ENCODE measurements at places on chromosomes 3 and 15.

GRCh38 chr3:35777563-35778554, 138.5 kb downstream of the ARPP21 start:
- no peak for DNase-seq

- no peak for DNase-seq
Measured at GRCh38 chr3:146536681-146537080, 7.7 kb downstream of the PLSCR1 start.

DNA sequence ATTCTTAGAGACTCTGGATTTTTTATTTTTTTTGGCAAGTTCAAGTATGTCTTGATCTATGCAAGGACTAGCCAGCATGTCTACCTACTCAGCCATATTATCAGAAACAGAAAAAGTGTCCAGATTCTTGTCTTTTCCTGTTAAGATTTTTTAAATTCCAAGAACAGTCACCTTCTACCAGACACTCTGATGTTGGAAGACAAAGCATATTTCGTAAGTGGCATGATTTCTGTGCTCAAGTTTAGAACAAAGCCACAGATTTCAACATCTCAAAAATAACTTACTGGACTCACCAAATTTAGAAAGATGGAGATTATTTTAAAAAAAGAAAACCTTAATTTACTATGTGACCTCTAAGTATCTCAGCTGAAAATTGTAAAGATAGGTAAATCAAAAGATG, 61.9 kb downstream of the GOLGA6L7 start:
- DNase-seq: no peak

DNA sequence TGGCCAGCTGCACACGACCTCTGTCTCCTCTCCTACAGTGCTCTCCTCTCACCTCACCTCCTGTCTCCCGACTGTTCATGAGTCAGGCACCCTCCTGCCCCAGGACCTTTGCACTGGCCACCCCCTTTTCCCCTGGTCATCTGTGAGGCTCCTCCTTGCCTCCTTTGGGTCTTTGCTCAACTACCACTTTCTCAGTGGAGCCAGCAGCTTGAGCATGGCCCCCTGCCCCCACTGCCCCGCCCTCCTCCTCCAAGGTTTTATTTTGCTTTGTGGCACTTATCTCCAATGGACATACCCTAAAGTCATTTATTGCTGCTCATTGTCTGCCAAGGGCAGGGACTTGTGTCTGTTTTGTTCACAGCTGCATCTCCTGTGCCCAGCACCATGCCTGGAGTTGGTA, 64.3 kb downstream of the MGLL start:
- DNase-seq: no peak

- no peak for DNase-seq
Measured at GRCh38 chr3:133525435-133525834, 48.1 kb upstream of the CDV3 start.

- no peak for DNase-seq
Measured at GRCh38 chr15:75732809-75733451, 20.3 kb upstream of the CSPG4 start.

DNA sequence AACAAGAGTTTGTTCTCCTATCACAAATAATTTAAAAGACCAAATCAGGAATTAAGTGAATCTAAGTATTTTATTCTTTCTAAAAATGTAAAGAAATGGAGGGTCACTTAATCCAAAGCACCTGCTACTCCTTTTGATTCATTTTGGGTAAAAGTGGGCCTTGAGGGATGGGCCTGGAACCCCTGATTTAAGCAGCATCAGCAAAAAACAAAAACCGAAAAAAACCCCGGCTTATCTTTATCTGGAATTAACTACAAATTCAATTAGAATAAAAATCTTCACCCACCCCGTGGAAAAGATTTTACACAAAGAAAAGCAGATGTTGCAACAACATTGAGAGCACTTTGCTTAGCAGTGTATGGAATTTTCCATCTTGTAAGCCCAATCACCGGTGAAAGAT, 1018.2 kb downstream of the MCTP2 start:
- no peak for DNase-seq

- DNase-seq: no peak
Measured at GRCh38 chr15:62464705-62465104, 299.6 kb upstream of the C2CD4B start.

GRCh38 chr15:70375006-70375431, 277.3 kb upstream of the TLE3 start:
- no peak for DNase-seq

- DNase-seq: no peak
Measured at GRCh38 chr3:132659365-132660051, at the start of gene ACAD11. TSS of gene ACAD11 (minus strand) at chr3:132659809. CDS start at chr3:132659751, 58 bp downstream.

DNA sequence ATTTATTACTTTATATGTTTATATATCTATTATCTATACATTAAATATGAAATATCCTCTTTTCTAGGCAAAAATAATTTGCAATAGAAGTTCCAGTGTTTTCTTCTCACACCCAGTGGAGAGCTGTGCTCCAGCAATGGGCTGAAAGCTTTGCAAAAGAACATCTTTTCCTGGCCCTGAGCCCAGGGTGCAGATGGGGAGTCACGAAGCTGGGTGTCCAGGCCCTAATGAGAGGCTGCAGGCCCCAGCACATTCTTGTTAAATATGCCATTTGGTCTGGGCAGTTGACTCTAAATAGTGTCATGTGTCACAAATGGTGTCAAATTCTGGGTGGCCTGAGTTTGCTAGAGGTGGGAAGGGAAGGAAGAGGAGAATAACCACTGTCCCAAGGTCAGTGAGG, 5.7 kb downstream of the NTRK3 start:
- no peak for DNase-seq

DNA sequence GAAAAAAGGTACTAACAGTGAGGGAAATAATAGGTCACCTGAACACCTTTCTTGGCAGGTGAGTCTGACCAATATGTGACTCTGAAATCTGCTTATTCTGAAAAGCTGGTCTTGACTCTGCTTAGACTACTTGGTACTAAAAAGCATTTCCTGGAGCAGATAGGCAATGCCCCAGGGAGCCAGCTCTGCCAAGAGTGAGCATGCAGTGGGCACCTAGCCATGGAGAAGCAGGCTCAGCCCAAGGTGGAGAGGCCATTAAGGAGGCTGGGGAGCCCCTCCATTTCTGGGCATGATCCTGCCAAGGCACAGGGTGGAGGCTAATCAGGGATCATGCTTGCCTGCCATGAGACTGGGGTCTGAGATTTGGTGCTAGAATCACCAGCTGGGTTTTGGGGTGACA, 1.6 kb upstream of the LTF start:
- DNase-seq: no peak

DNA sequence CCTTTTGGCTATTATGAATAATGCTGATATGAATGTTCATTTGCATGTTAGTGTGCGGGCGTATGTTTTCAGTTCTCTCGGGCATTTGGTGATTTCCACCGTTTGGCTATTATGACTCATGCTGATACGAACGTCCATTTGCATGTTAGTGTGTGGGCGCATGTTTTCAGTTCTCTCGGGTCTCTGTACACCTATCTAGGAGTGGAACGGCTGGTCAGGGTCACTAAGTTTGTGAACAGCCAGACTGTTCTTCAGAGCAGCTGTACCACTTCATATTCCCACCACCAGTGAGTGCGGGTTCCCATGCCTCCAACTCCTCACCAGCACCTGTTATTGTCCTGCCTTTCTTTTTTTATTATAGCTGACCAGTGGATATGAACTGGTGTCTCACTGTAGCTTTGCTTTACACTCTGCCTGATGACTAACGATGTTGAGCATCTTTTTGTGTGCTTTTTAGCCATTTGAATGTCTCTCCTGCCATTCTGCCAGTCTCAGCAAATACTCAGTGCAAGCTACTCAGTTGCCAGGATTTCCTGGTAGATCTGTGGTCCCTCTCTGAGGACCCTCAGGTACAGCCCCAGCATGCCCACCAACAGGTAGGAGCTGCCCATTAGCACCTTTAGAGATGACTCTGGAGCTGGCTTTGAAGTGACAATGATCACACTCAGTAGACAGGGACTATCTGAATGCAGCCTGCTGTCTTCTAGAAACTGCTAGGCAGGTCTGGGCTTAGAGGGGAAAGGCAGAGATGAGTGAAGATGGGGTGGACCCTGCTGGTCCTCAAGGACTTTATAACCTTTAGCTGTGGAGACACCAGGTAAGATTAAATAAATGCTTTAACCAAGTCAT, 141.1 kb downstream of the XXYLT1 start:
- peak; percentile 26 for DNase-seq

DNA sequence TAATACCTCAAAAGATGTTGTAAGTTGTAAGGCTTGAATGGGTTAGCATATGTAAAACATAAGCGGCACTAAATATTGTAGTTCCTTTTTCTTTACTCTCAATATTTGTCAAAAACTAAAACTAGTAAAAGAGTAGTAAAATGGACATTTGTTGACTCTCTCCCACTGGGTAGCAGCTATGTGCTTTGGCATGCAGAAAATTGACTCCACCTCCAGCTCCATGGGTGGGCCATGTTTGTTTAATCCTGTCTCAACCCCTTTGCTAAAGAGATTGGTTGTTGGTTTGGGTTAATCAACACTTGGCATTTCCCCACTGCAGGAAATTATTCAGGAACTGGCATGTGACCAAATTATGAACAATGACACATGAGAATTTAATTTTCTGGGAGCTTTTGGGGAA, 114.8 kb downstream of the EOMES start:
- no peak for DNase-seq

- no peak for DNase-seq
Measured at GRCh38 chr3:10206166-10206511, 41.4 kb downstream of the IRAK2 start.

GRCh38 chr3:111904376-111905241, 45.5 kb downstream of the PHLDB2 start:
- DNase-seq: no peak

DNA sequence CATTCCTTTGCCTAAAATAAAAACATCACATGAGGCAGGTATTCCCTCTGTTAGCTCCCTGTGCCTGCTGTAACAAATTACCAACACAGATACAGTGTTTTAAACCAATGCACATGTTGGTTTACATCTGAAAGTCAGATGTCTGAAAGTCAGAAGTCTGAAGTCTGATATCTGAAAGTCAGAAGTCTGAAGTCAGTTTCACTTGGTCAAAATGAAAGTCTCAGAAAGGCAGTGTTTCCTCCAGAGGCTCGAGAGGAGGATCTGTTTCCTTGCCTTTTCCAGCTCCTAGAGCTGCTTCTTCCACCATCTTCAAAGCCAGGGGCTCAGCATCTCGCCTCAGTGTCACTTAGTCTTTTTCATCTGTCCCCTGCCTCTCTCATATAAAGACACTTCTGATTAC, 22.0 kb downstream of the SST start:
- DNase-seq: no peak

DNA sequence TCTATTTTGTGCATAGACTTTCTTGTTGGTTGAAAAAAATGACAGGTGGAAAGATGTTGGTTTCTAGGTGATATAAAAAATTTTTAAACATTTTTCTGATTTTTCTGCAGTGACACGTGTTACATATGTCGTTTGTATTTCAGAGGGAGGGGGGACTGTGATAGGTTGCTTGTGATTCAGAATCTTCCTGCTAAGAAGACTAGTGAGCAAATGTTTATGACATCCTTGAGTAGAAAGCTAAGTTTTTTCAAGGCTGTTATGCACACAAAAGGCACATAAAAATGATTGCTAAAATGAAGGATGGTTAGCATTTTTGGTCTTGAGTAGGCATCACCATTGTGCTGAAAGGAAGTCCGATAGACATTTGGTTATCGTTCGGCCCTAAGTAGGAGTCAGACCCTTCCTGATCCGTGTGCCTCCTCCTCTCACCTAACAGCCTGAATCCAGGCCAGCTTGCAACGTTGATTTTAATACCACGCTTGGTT, 1.5 kb downstream of the ZNF639 start:
- no peak for DNase-seq

- DNase-seq: no peak
Measured at GRCh38 chr3:162391301-162391700, 894.7 kb downstream of the OTOL1 start.

DNA sequence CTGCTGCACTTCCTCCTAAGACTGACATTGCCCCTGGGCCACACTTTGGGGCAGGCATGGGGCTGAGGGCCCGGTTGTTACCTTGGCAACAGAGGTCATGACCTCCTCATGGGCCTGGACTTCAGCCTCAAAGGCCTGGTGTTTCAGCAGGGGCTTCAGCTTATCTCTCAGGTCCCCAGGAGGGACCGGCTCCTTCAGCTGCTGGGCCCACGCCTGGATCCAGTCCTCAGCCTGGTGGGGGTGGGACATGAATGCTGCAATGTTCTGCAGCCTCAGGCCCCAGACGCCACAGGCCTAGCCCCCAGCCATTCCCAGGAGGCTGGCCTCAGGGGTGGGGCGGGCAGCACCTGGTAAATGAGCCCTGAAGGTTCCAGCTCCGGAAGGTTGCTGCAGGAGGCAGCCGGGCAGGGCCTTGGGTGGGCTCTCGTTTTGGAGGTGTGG, 27.6 kb downstream of the SPTBN5 start:
- no peak for DNase-seq

DNA sequence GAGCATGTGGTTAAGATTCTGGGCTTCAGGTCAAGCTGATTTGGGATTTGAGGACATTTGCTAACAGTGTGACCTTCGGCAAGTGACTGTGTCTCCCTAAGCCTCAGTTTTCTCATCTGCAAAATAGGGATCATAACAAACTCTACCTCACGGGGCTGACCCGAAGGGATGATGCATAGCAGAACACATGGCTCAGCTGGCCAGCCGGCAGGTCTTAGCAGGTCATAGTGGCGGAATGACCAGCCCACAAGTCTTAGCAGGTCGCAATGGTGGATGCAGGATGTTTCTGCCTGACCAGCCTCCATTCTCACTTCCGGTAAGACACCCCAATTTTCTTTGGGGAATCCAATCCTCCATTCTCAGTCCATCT, 63.3 kb downstream of the IQSEC1 start:
- no peak for DNase-seq

DNA sequence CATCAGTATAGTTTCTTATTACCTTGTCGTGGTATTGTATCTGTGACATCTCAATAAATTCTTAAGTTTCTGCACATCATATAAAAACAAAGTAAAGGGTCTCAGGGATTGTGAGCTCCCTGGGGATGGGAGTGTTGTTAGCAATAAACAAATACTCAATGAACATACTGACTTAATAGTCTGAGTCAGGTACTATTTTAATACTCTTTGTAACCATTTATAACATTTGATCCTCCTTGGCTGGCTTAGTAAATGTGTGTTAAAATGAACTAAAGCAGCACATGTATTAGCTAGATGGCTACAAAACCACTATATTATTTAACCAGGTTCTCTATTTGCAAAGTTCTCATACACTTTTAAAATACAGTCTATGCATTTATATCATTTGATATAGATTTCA, 1.8 kb downstream of the ICE2 start:
- no peak for DNase-seq

DNA sequence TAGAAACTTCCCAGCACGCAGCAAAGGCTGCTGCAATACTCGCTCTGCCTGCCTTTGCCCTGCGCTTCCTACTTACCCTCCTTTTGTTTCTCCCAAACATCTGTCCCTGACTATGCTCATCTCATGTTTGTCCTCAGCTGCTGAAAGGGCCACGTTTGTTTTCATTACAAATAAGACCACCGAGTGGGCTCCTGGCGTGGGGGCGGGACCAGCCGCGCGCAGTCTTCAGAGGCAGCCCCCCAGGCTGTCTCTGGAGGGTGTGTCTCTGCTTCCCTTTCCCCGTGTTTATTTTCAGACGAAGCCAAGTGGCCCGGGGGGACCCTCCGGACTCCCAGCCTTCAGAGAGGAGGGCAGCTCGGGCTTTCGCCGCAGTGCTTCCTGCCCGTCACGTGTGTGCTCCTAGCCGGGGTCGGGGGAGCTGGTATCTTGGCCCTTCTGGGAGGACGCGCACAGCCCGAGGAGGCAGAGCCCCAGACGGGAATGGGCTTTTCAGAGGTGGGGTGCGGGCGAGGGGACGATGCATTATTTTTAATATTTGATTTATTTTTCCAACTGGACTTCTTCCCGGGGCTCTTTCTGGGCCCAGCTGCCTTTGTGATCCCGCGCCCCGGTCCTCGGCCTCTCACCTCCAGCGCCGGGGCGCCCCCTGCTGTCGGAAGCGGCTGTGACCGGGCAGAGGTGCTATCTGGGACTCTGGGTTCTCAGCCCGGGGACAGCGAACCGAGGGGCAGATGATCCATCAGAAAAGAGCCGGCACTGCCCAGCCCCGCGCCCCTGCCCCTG, 70.0 kb upstream of the CGNL1 start:
- peak; percentile 88 for DNase-seq

All from stimulated activated CD4-positive, alpha-beta T cell treated with anti-CD3 and anti-CD28 coated beads, TNF-alpha, amount 100 ng/mL, for 48 hours (primary cell).